ENCODE measurements at places on chromosomes 12 and 14.

GRCh38 chr12:26153421-26154154, 28.8 kb upstream of the BHLHE41 start:
- DNase-seq = no peak

GRCh38 chr12:29695026-29695425, 88.7 kb downstream of the TMTC1 start:
- no peak for DNase-seq

DNA sequence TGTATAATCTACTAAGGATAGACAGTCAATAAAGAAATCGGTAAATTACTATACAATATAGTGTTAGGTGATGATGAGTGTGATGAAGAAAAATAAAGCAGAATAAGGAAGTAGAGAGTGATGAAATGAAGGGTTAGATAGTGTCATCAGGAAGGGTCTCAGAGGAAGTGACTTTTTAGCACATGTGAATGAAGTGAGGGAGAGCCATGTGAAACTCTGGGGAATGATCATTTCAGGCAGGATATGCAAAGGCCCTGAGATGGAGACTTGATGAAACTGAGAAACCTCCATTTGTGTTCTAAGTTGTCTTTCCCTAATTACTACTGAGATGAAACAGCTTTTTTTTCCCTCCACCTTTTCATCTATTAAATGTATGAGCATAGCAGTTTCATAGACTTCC, 19.4 kb upstream of the GNPTAB start:
- no peak for DNase-seq

DNA sequence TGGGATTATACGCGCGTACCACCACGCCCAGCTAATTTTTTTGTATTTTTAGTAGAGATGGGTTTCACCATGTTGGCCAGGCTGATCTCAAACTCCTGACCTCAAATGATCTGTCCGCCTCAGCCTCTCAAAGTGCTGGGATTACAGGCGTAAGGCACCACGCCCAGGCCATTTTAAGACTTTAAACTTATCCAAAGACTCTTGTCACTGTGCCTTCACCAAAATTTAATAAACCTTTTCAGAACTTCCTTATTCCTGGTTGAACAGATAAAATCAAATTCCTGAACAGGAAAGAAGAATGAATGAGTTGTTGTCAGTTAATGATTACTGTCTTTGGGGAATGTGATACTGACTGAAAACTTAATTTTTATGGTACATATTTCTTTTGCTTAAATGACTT, 37.8 kb downstream of the GIT2 start:
- no peak for DNase-seq

DNA sequence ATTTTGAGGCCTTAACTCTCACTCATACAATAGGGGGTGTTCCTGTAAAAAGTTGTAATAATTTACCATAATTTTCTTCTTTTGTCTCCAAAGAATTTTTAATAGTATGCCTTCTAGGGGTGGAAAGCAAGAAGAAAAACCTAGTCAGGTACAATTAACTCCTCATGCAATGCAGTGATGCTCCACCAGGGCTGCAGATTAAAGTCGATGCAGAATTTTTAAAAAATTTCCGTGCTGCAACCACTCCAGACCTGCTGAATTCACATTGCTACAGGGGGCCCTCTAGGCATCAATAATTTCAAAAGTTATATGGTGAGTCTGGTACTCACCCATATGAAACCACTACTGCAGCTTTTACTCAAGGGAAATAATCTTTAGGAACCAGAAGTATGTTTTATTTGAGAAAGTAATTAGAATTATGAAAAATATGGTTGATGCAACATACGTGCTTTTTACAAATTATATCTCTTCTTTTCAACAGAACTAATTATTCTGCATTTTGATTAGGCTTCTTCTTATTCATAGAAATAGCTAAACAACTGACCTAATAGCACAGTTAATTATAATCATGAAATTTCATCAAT, 353.2 kb downstream of the BCAT1 start:
- DNase-seq = no peak

DNA sequence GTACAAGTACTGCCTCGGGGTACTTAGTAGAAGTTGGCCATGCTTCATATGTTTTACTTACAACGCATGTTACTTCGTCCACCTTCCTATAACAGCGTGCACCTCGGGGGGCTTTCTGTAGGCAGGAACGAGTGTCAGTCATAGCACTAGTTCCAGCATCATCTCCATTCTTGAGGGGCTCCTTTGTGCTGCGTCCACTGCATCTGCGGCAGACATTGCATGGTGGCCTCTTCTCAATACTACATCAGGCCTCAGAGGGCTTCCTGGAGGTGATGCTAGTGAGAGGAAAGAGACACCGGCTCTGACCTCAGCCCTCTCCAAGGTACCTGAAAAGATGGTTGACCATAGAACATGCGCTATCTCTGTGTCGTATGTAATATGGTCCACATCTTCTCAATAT, 121.2 kb upstream of the RTL1 start:
- DNase-seq = no peak

GRCh38 chr12:94149119-94149780, 873 bp downstream of the PLXNC1 start:
- DNase-seq = no peak

- no peak for DNase-seq
Observed at GRCh38 chr12:119222222-119222951, 43.7 kb downstream of the HSPB8 start.

- DNase-seq = no peak
Observed at GRCh38 chr14:83260751-83261150, 1727.1 kb upstream of the SEL1L start.

DNA sequence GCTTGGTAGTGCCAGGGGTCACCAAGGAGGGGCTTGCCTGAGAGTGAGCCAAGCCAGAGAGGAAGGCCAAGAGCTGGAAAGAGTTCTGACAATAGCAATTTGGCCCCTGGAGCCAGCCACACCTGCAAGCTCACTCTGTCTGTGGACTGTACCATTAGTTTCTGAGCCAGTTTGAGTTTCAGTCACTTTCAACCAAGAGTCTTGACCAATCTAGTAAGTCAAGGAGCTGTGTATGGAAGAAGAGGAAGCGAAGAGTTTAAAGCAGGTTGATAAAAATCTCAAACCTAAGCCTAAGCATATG, 38.5 kb downstream of the NT5DC3 start:
- no peak for DNase-seq

DNA sequence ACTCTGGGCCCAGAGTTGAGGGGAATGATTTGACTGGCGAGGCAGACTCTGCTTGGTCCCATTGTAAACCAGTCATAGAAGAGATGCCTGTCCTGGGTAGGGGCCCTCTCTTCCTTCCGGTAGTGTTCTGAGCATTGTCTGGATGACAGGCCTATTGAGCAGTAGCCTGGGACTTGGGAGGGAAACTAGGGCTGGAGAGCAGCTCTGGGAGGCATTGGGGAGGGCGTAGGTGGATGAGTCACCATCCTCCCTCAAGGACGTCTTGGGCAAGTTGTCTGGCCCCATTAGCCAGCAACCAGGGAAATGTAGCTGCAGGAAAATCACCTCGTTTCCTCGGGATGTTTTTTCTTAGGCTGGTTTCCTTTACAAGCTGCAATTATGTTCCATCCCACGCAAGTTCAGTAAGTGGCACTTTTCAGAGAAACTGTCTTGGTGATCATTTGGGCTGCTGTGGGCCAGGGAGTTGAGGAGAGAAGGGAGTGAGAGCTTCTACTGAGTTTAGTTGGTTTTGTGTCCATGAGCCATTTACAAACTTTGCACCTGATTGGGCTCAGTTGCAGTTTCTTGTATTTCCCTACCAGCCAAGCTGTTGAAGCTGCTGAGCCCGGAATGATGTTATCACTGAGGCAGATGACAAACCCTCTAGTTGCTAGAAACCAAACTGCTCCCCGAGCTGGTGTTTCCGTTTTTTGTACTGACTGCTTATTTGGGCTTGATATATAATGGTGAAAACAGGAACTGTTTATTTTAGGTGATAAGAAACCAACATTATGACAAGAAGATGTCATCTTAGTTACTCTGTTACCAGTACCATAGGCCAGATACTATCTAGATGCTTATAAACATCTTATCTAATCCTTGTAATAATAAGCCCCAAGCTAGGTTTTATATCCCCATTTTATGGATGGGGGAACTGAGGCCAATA, 147.6 kb downstream of the CHST11 start:
- no peak for DNase-seq
